ENCODE measurements at places on chromosomes 2 and 18.

DNA sequence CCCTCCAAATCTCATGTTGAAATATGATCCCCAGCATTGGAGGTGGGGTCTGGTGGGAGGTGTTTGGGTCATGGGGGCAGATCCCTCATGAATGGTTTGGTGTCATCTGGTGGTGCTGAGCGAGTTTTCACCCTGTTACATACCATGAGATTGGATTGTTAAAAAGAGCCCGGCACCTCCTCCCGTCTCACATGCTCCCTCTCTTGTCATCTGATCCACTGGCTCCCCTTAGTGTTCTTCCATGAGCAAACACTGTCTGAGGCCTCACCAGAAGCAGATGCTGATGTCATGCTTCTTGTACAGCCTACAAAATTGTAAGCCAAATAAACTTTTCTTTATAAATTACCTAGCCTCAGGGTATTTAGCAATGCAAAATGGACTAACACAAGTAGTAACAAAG, 405.0 kb upstream of the SLC39A10 start:
- DNase-seq, result no peak

GRCh38 chr2:206250041-206250897, 24.2 kb upstream of the ZDBF2 start:
- no peak for DNase-seq

DNA sequence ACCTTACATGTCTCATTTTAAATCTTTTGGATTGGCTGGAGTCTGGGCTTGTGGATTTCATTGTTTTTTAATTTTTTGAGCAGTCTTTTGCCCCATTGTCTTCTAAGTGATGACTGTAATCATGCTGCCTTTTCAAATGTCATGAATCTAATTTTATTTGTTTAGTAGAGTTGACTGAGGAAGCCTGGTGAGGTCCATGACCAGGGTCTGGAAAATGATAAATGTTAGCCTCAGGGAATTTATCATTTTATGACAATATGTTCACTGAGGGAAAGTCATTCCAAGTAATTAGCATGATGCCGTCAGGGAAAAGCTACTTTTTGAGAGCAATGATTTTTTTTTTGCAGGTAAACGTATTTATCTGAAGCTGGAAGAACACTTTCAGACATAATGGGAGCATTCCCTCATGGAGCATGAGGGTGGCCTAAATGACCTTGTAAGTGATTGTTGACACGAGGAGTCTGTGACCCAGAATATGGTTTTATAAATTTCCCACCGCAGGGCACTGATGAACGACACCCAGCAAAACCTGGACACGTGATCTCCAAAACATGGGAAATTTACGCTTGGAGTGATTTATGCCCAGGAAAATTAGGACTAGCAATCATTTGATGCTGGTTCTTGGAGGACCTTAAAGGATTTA, 155.3 kb upstream of the NABP1 start:
- no peak for DNase-seq

- DNase-seq, result no peak
Observed at GRCh38 chr2:210913461-210913860, 357.1 kb downstream of the CPS1 start.

GRCh38 chr2:61962095-61962984, 56.9 kb downstream of the COMMD1 start:
- no peak for DNase-seq

GRCh38 chr2:196487417-196487816, 152.1 kb upstream of the CCDC150 start:
- DNase-seq, result no peak
